Anterior cingulate cortex (tissue), 58 donors: ENCODE measurements at places on chromosomes 12 and 14.
A peak's percentile ranks its signal among the peaks of the same experiment; 100 is the strongest.

GRCh38 chr12:52676163-52676562 is 4.0 kb downstream of the KRT1 start:
- no peak for DNase-seq

DNA sequence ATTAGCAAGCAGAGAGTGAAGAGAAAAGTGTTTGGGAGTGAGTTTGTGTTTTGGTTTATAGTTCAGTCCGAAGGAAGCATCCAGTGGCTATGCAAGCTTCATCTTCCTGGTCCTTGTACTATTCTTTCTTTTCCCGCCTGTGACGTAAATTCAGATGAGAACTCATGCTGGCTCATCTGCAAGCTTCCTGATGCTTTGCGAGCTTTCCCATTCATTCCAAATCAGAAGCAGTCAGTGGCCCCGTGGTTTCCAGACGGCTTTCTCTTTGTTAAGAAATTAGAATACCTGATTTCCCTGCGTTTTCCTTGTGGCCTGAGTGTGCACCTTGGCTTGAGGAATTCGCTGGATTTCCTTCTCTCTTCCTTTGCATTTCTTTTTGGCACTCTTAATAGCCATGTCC is 89.5 kb downstream of the TESC start:
- no peak for DNase-seq

DNA sequence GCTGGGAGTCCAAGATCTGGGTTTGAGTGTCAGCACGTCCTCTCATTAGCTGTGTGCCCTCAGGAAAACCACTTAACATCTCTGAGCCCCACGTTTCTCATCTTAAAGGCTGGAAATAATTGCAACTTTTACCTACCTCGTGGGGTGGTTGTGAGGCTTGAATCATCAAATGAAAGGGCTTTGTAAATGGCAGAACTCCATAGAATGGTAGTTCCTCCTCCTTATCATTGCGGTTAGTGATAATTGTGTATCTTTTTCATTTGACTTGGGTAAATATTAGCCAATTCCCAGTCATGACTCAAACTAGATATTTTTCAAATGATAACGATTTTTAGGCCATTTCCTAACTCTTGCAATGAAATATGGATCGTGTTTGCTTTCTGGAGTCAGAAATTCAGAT is 205.5 kb downstream of the CHST11 start:
- DNase-seq = no peak

DNA sequence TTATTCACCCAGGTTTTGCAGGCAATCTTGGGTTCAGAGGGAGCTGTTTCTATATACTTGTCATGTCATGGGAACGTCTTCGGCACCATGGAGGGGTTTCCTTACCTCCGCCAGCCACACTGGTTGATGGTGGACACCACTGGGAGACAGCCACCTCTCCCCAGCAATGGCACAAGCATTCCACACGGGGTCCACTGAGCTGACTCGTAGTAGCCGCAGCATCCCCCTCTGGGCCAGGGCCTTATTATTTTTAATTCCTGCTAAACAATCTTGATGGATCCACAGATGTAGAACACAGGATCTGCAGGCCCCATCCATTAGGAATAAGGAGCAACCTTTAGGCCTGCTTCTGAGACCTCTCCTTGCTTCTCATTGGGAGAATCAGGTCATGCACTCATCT is 132.9 kb downstream of the DICER1 start:
- DNase-seq = no peak

GRCh38 chr14:51869411-51870100 is 9.1 kb downstream of the GNG2 start:
- no peak for DNase-seq

- DNase-seq = no peak
Observed at GRCh38 chr12:89671469-89671868, 37.2 kb downstream of the ATP2B1 start.

- no peak for DNase-seq
Observed at GRCh38 chr14:89921346-89921745, 33.2 kb downstream of the EFCAB11 start.

GRCh38 chr12:40144023-40144422 is 38.1 kb upstream of the SLC2A13 start:
- DNase-seq = no peak

DNA sequence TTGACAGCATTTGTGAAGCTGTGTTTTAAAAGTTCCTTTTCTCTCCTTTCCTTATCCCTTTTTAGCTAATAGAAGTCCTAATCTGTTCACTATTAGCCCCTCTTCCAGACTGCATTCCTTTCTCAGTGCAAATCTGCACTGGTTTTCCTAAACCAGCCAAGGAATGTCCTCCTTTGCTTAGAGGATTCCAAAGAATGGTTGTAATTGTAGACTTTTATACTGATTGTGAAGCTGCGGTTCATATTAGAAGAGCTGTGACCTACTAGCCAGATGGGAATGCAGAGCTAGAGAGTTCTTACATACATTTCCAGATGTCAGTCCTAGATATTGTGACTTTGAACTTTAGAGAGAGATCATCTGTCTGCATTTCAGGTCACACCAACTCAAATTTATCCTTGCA is 79.8 kb downstream of the MYRFL start:
- DNase-seq = no peak

DNA sequence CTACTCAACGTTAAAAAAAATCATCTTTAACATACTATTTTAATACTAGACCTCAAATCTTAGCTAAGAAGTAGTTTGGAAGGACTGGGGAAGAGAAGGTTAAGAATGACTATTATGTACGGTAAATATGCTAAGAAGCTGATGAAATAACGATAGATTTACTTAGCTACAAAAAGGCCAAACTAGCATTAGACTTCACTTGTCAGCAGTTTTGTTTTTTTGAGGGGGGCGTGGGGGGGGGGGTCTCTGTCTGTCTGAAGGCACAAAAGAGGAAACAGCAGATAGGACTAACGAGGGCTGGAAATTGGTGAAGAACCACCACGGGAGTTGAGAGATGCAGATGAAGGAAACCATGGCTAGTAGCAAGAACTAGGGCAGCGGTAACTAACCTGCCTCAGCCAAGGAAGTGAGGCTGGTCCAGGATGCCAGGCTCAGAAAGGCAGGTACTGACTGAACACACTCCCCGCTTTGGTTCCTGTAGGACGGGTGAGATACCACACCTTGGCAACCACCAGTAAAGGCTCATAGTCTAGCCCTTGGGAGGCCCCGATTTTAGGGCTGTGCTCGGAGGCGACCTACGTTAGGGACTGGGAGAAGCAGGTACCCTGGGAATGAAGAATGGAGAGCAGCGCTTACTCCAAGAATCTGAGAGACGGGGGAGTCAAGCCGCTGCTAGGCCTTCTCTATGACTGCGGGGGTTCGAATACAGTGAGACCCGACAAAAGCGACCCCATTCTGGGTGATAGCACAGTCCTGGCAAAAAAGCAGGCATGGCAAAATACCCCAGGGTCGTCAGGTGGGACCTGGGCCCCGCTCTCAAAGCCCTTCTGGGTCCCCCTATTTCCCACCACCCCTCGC is 675 bp downstream of the NEDD8 start:
- DNase-seq = no peak

DNA sequence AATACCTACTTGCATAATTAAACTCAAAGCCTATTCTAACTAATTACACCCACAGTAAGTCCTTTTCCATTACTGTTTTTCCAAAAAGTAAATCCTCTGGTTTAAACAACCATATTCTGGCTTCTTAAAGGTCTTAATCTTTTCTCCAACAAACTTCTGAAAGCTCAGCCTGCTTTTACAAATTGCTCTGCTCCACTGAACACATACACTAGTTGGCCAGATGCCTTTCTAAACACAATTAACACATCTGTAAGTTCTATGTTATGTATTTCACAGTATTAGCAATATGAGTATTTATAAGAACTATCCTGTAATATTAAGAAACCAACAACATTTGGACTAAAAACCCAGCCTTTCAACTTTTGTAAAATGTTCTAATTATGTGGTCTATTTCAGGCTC is 30.1 kb downstream of the PTPRB start:
- no peak for DNase-seq

GRCh38 chr12:62264706-62265105 is 4.5 kb downstream of the USP15 start:
- no peak for DNase-seq

- DNase-seq = no peak
Observed at GRCh38 chr14:32977913-32978312, 39.2 kb downstream of the NPAS3 start.

DNA sequence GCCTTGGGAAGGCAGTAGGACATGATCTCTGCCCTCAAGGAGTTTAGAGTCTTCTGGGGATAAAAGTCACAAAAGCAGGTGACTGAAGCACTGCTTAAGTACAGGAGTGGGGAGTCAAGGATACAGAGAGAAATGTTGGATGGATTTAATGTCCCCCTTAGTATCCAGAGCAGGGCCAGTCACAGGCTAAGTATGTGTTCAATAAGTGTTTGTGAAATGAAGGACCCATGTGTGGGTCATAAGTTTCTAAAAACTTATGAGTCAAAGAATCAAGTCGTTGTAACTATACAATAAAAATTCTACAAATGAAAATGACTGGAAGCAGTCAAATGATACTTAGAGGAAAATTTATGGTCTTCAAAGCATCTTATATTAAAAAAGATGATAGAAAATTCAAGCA is 25.1 kb downstream of the KRT80 start:
- no peak for DNase-seq

GRCh38 chr14:60654334-60654821 is 5.1 kb upstream of the SIX1 start:
- no peak for DNase-seq

DNA sequence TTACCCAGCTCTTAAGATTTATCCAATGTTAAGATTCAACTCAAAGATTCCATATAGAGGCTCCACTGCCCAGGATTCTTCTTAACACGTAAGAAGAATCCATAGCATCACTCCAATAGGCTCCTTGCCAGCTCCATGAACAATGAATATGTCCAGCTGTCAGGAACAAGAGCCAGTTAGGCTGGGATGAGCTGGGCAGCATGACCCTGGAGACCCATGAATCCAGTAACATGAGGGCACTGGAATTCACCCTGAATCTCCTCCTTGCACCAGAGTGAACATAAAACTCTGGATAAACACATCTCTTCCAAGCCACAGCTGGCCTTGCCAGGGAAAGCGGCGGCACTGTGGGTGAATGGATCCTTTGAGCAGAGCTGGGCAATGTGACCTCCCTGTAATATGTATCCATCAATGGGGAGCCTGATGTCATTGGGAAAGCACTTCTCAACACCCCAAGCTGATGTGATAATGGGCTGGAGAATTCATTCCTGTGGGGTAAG is 24.4 kb upstream of the TC2N start:
- DNase-seq = peak; percentile 39

GRCh38 chr12:49331380-49332222 is 5.4 kb downstream of the C1QL4 start:
- DNase-seq = peak; percentile 56

DNA sequence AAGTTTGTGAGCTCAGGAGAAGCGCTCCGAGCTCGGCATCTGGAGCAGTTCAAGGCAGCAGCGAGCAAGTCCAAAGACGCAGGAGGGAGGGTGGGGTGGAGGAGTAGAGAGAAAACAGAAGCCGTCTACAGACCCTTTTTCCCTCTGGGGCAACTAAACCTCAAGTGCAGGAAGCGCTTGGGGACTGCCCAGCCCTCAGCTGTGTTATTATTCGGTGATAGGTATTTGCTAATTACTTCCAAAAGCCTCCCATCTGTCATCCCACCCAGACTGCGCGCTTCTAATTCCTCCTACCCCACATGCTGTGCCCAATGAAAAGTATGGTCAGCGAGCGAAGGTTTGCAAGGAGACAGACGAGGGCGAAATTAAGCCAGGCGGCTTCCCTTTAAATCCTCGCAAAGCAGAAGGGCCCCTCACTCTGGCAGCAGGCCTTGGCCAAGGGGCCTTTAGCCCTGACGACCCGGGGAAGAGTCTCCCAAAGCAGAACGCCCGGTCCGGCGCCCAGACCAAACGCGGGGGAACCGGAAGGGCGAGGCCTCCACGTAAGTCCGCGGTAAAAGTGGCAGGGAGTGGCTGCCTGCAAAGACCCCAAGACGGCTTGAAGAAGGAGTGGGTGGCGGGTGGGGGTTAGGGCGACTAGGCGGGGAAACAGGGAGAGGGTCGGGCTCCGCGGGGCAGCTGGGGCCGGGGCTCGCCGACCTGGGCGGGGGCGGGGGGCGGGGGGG is 507 bp upstream of the CD9 start:
- no peak for DNase-seq

DNA sequence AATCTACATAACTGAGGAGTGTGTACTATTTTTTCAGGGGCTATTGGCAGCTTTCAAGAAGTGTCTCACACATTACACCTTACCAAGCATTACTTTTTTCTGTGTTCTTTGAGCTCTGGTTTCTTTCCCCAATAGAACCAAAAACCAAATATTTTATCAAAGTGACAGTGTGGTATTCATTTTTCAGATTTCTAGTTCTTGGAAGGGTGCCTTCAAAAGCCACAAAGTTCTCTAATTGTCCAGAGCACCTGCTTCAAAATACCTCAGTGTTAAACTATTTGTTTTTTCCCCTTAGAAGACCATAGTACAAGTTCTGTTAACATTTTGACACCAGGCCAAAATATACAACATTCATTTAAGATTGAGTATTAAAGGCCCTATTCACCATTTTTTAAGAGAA is 515.7 kb downstream of the ETNK1 start:
- DNase-seq = no peak

GRCh38 chr14:63852271-63852816 is 460 bp upstream of the SYNE2 start:
- DNase-seq = no peak

- peak; percentile 37 for DNase-seq
Observed at GRCh38 chr14:23631702-23632460, 4.3 kb upstream of the DHRS2 start.

- DNase-seq = no peak
Observed at GRCh38 chr12:23889069-23889440, 60.4 kb downstream of the SOX5 start.

GRCh38 chr14:54928216-54928615 is 25.6 kb upstream of the GCH1 start:
- no peak for DNase-seq

GRCh38 chr14:32657081-32657480 is 281.6 kb upstream of the NPAS3 start:
- peak; percentile 31 for DNase-seq

DNA sequence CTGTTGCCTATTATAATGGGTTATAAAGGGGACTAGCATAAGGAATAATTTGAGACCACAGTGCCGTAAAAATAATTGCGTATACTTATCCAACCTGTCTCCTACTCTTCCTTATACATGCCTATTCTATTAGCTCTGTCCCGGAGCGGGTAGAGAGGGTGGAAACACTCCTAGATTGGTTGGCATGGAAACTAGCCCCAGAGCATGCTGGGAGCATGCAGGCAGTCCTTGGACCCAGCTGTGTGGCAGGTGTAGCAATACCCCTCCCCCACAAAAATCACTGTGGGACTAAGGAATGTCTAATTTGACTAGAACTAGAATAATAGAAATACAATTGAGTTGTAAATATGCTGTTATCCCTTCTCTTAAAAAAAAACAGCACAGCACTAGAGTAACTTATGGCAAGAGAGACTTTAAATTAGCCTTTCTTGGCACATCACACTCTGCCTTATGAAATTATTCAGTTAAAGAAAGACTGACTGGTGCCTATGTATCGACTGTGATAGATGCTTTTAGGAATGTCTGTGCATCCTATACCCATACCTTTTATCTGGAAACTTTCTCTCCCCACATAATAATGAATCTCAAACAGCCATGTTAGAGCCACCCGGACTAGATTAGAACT is 244.0 kb upstream of the DAAM1 start:
- DNase-seq = no peak
